Cerebellar nuclear complex (tissue), 1 donor: ENCODE measurements at places on chromosomes 7 and 10.

DNA sequence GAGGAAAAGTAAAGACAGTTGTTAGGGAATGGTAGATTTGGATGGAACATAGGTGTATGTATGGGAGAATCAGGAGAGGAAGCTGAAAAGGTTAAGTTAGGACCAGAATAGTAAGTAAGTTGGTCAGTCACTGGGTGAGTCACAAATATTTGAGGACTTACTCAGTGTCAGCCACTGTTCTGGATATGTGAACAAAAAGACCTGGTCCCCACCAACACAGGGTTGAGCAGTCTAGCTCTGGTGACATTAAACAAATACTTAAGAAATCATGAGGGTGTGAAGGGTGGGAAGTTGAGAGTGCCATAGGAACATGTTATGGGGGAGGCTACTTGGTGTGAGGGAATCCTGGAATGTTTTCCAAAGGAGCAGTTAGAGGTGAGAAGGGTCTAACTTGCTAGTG, 246.9 kb downstream of the PTEN start:
- DNase-seq: no peak

DNA sequence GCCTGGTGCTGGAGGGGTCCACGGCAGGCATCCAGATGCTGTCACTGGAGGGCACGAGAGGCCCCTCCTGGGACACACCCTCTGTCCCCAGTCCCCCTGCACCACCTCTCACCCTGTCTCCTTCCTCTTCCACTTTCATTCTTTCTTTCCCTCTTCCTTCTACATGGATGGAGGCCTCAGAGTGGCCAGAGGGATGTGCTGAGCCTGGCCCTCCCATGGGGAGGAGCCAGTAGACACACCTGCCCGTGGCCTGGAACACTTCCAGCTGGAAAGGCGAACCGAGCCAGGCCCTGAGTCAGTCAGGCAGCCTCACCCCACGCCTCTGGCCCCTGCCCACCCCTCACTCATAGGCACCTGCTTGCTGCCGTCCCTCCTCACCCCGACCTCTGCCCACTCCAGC, 55.9 kb upstream of the MXI1 start:
- no peak for DNase-seq

- no peak for DNase-seq
Observed at GRCh38 chr10:71965623-71966022, 1.4 kb downstream of the CHST3 start.

DNA sequence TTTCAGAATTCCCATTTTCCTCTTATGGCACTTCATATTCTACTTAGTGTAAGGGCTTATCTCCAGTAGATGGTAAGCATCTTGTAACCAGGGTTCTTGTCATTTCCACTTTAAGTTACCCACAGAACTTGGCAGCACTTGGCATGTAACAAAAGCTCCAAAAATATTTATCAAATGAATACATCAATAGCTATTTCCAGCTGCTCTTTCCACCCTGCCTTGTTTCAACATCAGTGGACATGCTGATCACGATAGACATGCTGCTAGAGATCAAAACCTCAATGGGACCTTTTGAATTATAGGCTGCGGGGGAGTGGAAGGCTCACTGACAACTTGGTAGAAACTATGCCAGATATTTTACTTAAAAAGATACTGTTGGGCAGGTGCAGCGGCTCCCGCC, 32.9 kb downstream of the HOXA1 start:
- no peak for DNase-seq

- DNase-seq: no peak
Observed at GRCh38 chr7:20141666-20142065, 75.5 kb downstream of the MACC1 start.

DNA sequence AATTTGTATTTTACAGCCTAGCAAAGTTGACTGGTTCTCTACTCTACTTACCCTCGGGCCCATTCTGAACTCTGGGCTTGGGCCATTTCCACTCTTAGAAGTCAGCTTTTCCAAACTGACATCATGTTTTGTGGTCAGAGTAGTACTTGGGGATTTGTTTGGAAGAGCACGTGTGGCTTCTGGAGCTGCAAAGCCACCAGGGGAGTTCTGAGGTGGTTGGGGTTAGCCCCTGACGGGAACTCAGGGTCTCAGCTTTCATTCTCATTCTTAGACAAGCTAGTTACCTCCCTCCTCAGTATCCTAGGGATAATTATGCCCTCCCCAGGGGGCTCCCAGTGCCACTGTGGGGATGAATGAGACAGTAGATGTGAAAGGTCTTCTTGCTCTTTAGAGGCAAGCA, 647.7 kb upstream of the GALNT17 start:
- no peak for DNase-seq

GRCh38 chr7:140681766-140682165, 9.0 kb downstream of the ADCK2 start:
- DNase-seq: no peak

DNA sequence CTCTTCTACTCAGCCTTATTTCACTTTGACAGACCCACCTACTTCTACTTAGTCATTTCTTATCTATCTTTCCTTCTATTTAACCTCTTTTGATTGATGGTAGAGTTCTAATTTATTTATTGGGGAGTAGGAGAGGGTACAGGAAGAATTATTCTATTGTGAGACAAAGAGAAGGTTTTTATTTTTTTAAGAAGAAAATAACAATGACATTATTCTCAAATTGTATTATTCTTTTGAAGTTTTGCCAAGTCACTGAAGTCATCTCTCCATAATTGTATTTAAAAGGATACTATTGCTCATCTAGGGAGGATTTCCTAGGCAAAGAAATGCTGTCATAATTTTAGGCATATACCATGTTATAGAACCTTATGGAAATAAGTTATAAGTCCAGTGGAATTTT, 52.7 kb downstream of the ITGB8 start:
- no peak for DNase-seq

DNA sequence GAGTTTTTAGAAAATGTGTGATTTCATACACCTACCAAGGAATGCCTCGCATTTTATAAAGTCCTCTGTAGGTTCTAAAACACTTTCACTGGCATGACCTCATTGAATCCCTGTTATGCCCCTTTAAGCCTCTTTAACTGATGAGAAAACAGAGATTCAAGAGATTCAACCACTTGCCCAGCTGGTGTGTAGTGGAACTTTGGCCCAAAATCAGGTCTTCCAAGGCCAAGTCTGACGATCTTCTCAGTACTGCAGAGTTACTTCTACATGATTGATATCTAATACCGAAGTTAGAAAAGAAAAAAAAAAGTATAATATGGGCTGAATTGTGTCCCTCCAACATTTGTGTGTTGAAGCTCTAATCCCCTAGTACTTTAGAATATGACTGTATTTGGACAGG, 202.0 kb downstream of the WDR11 start:
- no peak for DNase-seq

GRCh38 chr7:12322284-12322902, 81.3 kb downstream of the VWDE start:
- no peak for DNase-seq

- no peak for DNase-seq
Observed at GRCh38 chr10:46264336-46264735, 22.5 kb upstream of the ANTXRL start.

GRCh38 chr7:28754027-28754426, 204.1 kb downstream of the TRIL start:
- no peak for DNase-seq

- no peak for DNase-seq
Observed at GRCh38 chr10:73900064-73900463, 10.9 kb upstream of the PLAU start.

- DNase-seq: no peak
Observed at GRCh38 chr10:1151076-1152033, 95.2 kb downstream of the WDR37 start.

- no peak for DNase-seq
Observed at GRCh38 chr7:104848138-104848990, 165.6 kb upstream of the KMT2E start.

DNA sequence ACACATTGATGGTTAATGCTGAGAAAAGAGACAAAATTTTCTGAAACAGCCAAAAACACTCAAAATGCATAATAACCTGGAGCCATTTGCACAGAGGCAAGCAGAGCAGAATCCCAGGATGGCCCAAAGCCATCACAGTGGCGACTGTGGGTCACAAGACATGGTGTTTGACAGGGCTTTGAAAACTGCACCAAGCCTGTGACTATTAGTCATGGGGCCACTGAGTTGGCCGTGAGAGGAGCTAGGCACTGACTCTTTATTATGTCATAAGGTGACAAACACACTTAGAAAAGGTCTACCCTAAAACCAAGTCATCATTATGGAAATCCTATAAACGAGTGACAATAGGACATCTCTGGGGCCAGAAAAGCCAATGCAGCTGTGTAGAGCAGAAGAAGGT, 23.9 kb downstream of the DRGX start:
- no peak for DNase-seq

GRCh38 chr10:75403939-75404814, 2.6 kb upstream of the ZNF503 start:
- DNase-seq: no peak

DNA sequence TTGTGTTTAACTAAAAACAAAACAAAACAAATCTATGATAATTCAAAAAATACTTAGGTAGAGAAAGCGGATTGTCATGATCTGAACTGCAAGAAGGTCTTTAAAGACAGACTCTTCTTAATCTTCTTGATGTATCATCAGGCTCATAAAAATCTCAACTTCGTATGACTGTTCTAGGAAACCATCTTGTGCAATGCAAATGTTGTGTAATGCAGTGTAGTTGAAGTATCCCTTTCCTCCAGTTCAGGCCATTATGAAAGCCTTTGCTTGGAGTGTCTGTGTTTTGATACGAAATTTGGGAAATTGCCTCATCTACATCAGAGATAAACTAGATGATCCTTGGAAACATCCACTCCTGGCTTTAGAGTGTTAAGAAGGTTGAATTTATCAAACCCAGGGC, 30.9 kb downstream of the CDK1 start:
- no peak for DNase-seq

DNA sequence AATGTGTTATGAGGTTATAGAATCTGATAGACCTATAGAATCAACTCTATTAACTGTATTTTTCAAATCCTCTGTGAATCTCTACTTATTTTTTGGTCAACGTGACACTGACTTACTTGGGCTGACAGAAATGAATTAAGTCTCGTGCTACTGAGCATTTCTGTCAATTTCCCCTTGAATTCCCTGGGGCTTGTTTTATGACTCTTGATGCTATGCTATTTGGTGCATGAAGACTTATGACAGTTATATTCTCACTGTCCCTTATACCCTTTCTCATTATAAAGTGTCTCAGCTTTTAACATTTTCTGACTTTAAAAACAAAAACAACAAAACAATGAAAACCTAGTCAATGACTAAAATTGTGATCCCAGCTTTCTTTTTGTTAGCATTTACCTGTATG, 68.5 kb upstream of the OPALIN start:
- no peak for DNase-seq

GRCh38 chr10:29646238-29646902, 11.6 kb upstream of the SVIL start:
- DNase-seq: no peak

DNA sequence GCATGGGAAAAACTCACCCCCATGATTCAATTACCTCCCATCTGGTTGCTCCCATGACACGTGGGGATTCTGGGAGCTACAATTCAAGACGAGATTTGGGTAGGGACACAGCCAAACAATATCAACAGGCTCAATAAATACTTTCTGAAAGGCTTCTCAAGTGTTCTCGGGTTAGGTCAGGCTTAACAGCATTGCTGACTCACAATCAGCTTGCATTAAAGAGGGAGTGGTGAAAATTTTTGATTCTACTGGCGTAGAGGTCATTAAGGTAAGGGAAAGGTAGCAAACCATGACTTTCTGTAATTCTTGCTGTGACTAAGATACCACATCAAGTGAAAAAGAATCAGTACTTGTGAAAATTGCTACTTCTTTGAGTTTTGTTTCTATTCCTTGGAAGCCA, 126.4 kb downstream of the JCAD start:
- no peak for DNase-seq

DNA sequence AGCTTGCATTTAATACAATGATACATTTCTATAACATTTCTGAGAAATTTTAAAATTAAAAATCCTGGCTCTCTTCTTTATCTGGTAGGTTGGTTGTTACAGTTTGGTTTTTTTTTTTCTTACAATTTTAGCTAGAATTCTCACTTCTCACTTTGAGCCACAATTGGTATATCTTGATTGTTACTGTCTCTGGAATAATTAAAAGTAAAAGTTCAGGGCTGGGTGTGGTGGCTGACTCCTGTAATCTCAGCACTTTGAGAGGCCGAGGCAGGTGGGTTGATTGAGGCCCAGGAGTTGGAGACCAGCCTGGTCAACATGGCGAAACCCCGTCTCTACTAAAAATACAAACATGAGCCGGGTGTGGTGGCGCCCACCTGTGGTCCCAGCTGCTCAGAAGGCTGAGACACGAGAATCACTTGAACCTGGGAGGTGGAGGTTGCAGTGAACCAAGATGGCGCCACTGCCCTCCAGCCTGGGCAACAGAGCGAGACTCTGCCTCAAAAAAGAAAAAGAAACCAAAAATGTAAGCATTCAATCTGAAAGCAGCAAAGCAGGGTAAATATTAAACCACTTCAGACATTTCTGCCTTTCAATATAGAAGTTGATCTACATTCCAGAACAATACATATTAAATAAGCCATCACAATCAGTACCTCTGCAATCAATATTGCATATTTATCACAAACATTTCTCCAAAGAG, 88.6 kb upstream of the PFKP start:
- no peak for DNase-seq

DNA sequence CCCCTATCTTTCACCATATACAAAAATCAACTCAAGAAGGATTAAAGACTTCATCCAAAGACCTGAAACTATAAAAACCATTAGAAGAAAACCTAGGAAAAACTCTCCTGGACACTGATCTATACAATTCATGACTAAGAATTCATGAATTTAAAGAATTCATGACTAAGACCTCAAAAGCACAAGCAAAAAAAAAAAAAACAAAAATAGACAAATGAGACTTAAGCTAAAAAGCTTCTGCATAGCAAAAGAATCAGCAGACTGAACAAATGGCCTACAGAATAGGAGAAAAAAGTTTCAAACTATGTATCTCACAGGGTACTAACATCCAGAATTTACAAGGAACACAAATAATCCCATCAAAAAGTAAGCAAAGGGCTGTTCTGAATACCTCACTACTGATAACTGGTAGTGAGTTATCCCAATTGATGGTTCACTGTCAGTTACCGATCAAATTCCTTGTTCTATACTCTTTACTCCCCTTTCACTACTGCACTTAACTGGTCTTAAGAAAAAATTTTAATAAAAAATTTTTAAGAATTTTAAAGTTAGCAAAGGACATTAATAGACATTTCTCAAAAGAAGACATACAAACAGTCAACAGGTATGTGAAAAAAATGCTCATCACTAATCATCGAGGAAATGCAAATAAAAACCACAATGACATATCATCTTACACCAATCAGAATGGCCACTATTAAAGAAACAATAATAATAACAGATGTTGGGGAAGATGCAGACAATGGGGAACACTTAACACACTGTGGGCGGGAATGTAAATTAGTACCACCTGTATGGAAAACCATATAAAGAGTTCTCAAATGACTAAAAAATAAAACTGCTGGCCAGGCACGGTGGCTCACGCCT, 33.2 kb downstream of the KMT2C start:
- no peak for DNase-seq
